ENCODE measurements at places on chromosomes 5 and 9.
A peak's percentile ranks its signal among the peaks of the same experiment; 100 is the strongest.

- no peak for DNase-seq
Measured at GRCh38 chr5:136230176-136230575, 37.2 kb upstream of the SMIM32 start.

DNA sequence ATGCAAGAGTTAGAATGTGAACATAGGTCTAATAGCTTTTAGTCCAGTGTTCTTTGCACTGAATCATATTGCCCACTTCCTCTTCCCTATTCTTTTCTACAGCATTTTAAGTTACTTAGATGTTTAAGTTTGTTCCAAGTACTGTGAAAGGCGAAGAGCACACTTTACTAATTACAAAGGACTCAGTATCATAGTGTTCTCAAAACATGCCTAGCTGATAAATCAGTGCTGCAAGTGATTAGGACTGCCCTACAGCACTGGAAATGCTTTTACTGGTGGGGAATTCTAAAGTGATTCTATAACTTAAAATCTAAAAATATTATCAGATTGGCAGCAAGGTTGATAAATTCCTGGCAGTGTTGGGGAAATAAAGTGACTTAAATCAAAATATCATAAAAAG lies 177.9 kb upstream of the KCNN2 start:
- peak; percentile 1 for DNase-seq

- no peak for DNase-seq
Measured at GRCh38 chr9:118455788-118456187, 751.6 kb downstream of the TLR4 start.

- no peak for DNase-seq
Measured at GRCh38 chr5:146624179-146624578, 108.2 kb upstream of the GPR151 start.

DNA sequence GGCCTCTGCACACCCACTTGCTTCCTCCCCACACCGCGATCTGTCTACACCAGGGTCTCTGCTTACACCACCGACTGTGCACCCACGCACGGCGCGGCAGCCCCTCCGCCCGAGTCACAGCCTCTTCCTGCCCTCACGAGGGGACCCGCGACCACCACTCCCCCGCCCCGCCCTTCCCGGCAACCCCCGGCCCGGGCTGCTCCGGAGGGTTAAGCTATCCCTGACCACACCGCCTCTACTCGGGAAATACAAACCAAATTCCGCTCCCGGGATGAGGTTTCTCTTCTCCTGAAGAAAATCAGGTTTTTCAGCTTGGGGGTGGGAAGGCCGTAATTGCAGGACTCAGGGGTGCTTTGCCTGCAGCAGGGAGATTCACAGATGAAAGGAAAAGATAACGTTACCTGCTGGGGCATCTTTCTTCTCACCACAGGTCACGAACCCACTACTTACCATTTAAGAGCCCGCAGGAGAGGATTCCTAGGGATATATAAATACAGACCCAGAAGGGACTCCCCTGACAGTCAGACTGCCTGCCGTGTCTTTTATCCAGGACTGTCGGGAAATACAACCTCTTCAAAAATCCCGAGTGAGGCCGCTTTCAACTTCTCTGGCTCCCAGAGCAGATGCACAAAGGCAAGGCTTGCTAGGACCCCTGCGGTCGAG lies 63.5 kb downstream of the ROR2 start:
- no peak for DNase-seq

DNA sequence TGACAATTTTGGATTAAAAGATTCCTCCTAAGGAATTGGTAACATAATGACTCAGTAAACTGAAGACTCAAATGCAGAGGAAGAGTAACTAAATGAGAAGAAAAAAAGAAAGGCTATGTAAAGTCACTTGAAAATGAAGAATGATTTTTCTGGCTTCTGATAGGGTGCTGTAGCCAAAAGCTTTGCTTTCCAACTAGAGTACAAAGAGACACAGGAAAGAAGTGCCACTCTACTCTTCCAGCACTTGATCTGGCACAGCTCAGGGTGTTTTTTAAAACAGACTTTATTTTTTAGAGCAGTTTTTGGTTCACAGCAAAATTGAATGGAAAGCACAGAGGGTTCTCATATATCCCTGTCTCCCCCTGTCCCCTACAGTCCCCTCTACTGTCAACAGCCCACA lies 122.5 kb downstream of the LMNB1 start:
- DNase-seq, result no peak

- DNase-seq, result no peak
Measured at GRCh38 chr5:131386779-131387178, 122.9 kb downstream of the CDC42SE2 start.

DNA sequence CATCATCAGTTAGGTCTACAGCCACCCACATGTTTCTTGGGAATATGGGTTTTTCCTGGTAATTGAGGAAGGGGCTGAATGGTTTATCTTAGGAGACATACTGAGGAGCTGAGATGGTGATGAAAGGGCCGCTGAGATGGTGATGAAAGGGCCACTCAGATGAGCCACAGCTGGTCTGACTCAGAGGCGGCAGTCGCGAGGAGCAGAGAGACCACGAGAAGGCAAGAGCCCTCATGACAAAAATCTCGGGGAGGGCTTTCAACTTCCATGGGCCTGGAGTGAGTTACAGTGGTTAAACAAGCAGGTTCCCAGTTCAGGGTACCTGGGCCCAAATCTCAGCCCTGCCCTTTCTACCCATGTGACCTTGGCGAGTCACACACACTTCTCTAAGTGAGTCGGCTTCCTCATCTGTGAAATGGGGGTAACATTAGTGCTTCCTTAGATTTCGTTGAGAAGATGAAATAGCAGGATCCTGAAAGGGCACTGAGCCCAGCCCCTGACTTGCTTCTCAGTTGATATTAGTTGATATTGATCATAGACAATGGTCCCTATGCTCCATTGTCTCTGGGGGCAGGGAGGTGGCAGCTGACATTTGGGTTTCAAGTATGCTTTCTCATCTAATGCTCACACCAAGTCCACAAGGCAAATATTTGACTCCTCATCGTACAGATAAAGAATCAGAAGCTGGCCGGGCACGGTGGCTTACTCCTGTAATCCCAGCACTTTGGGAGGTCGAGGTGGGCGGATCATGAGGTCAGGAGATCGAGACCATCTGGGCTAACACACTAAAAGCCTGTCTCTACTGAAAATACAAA lies 169.5 kb downstream of the RGS3 start:
- DNase-seq, result peak; percentile 20

- no peak for DNase-seq
Measured at GRCh38 chr9:31347082-31347617, 1037.3 kb upstream of the ACO1 start.

- DNase-seq, result no peak
Measured at GRCh38 chr5:132813599-132814502, 749 bp downstream of the SOWAHA start.
